ENCODE measurements at places on chromosomes 1 and 21.

- no peak for DNase-seq
Measured at GRCh38 chr1:93635614-93636543, 45.8 kb downstream of the BCAR3 start.

DNA sequence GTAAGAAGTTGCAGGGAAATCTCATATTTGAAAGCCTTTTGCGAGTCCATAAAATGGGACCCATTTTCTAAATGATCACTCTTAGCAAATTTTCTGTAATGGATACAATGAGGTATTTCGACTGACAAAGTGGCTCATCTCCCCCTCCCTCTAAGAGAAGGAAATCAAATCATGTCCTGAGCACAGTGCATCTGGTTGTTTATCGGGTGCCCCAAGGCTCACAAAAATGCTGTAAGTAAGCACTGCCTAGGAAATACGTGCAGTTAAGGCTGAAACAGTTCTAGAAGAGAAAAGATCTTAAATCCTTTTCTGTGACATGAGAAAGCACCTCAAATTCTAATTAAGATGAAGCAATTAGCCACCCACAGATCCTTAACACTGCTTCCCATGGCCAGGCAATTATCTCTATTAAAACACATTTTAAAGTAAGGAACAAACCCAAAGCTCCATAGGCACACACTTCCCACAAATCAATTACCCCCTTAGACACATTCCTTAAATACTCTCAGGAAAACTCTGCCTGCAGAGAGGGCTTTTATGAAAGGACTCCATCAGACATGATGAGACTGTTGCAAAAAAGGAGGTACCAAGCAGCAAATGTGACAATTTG, 216.3 kb downstream of the KCNH1 start:
- DNase-seq = no peak

GRCh38 chr1:168110896-168111545, 25.7 kb downstream of the GPR161 start:
- no peak for DNase-seq

DNA sequence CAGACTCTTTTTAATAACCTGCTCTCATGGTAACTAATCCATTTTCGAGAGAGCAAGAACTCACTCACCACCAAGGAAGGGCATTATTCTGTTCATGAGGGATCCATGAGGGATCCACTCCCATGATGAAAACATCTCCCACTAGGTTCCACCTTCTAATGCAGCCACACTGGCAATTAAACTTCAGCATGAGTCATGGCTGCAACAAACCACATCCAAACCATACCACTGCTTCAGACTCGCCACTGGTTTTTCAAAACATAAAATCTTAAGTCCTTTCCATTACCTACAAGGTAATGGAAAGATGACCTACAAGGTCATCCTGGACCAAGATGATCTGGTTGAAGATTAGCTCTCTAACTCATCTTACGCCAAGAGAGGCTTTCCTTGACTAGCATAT, 405.1 kb downstream of the VAV3 start:
- no peak for DNase-seq

- no peak for DNase-seq
Measured at GRCh38 chr1:154463512-154463990, 38.5 kb upstream of the TDRD10 start.

DNA sequence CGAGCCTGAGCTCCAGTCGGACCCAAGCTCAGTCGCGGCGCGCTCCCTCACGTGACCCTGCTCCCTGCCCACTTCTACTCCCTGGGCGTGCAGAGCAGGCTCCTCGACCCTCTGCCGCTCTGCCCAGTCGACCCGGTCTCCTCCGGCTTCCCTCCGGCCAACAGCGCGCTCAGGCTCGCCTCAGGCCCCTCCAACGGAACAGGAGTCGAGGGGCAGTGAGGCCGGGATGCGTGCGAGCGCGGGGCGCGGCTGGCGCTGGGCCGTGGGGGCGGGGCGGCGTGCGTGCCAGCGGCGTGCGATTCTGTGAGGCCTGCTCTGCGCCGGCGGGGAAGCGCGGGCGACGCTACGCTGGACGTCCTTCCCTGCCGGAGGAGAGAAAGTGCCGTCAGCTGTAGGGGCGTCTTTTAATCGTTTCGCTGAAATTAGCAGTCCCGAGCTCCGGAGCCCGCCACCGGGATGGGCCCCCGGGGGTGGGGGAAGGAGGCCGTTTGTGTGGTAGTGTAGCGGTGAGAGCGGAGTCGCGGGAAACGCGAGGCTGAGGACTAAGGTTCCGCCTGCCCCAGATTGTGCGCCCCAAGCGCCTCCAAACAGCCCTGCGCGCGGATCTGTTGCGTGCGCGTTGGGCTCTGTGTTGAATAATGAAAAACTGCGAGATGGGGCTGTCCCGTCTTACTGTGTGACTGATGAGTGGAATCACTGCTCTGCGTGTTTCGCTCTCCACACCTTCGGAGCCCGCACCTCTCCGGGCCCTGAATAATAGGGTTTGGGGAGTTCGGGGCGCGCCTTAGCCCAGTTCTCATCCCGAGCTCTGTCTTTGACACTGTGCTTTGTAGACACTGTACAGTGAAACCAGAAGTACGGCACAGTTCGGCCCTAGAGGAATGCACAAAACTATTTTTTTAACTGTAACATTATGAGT, at the start of gene ACBD6:
TSS of gene ACBD6 (minus strand) at position 217 of the 919 bp plus-strand sequence. CDS start 311 bp downstream, outside the sequence.
- peak; percentile 94 for DNase-seq

GRCh38 chr1:31201931-31202360, 37.7 kb downstream of the NKAIN1 start:
- no peak for DNase-seq

- DNase-seq = no peak
Measured at GRCh38 chr1:81907575-81907974, 106.8 kb downstream of the ADGRL2 start.

DNA sequence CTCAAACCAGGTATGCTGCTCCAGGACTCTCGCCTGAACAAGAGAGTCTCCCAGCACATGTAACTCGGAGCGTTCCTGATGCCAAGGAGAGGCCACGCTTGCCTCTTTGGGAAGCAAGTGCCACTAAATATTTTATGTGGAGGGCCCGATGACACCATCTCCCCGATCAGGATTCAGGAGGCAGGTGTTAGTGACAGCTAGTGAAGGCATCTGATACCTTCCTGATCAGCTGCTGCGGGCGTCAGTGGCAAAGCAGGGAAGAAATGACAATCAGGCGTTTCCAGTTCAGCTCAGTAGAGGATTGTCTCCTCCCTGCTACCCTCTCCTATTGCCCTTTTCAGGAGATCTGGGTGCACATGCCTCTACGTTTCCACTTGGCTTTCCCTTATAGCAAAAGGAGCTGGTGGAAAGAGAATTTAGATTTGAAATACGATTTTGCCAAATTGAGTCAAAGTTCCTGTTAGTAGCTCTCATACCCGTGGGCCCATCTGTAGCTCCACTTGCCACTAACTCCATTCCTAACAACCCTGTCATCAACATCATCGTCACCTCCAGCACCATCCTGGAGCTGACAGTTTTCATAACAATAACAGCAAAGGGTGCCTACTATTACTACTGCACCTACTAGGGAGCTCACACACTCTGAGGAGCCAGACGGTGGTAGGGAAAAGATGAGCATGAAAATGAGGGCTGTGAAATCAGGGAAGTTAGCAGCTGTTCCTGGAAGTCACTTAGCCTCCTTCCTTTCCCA, 21.6 kb downstream of the PLXNA2 start:
- DNase-seq = no peak

DNA sequence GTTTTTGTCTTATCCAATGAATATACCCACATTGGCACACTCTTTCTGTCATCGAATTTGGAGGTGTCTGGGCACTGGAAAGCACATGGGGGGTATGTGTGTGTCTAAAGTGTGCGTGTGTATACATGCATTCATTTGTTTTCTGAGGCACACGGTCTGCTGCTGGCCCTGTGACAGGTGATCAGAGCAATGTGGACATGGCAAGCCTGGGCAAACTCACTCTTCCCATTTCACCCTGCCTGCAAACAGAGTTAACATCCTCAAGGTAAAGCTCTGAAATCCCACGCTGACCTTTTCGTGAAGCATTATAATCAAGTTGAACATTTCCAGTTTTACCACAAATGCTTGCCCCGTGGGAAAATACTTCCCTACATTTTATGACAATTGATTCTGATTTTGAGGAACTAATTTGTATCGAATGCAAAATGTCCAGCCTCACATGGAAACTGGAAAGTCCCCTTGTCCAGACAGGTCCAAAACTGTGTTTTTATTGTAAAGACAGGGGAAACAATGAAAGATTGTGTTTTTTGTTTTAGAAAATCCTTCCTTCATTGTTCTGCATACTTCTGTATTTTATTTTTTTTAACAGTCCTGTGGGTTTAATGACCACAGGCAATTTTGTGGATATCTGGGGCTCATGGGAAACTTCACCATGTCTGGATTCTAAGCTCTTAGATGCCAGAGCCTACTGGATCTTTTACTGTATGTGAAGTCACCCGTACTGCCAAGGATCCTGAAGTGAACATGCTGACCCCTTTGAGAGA, 160.9 kb downstream of the PBX1 start:
- peak; percentile 25 for DNase-seq

- DNase-seq = no peak
Measured at GRCh38 chr21:16608209-16608830, 878.5 kb downstream of the USP25 start.

DNA sequence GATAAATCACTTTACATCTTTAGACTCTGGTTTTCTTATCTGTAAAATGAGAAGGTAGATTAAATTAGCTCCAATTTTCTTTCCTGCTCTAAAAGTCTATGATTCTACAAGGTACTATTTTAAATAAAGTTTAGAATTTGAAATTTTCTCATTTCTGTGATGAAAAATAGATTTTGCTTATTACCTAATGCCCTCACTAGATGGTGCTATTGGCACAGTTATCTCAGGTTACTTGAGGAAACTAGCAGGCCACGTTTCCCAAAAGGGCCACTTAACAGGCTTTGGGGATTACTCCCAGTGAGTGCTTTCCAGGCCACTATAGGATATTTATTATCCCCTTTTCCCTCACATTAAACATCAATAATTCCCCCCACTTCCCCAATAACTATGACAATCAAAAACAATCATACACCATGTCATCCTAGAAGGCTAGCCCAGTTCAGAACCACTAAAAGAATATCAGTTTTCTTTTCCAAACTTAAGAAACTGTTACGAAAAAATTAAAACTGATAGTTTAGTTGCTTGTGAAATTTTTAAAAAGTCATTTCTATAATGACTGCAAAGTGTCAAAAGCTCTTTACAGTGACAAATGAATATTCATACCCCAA, 30.6 kb downstream of the OMA1 start:
- DNase-seq = peak; percentile 92

GRCh38 chr1:165914136-165914798, 86.9 kb downstream of the UCK2 start:
- peak; percentile 89 for DNase-seq

DNA sequence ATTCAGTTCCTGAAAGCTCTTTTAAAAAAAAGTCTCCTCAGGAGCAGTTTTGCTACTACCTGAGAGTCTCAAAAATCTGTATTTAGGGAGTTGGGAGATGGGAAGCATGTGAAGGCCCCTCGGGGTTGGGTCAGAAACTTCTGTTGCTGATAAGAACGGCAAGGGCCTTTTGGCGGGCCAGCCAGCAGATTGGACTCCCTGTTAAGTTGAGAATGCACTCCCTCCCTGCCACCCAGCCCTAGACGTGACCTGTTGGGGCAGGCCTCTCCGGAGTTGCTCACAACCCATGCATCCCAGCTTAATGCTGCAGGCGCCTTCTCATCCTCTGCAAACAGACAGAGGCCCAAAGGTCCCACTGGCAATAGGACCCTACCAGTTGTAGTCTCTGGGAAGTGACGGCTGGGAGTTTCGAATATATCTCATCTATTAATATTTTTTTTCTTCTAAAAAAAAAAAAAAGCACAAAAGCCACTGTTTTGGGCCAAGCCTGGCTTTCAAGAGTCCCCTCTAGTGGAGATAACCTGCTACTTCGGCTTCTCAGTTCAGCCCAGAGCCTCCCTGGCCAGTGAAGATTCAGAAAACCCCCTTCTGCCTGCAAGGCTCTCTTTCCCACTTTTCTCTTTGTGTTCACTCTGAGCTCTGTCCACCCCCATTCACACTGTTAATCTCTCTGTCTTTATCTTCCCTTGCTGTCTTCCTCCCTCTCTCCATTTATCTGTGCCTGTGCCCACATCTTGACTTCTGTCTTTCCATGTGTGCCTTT, 5.3 kb downstream of the PLXNA2 start:
- peak; percentile 90 for DNase-seq

GRCh38 chr21:41680444-41681347, 86.2 kb downstream of the RIPK4 start:
- no peak for DNase-seq

DNA sequence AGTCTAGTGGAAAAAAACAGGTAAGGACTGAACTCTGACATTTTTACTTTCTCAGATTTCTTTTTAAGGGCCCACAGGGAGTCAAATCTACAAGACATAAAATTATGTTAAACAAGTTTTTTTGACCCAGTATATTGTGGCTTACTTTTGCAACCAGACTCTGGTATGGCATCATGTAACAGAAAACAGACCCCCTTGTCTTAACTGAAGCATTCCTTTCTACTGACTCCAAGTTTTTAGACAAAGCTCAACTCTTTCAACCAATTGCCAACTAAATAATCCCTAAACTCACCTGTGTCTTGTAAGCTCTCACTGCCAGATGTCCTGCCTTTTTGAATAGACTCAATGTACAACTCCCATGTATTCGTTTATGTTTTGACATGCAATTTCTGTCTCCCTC, 64.3 kb downstream of the FASLG start:
- DNase-seq = peak; percentile 61

DNA sequence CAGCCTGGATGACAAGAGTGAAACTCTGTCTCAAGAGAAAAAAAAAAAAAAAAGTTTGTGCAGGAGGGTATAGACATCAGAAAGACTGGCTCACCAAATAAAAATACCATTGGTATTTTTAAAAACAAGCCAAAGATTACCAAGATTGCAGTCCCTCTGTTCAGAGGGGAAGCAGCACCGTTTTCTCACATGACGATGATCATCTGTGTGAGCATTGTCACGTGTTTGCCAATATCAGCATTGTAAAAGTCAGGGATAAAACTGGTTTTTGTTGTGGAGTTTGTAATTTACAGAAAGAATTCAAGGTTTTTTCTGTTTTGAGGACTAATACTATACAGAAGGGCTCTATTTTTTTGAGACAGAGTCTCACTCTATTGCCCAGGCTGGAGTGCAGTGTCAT, 26.5 kb downstream of the ZNF362 start:
- no peak for DNase-seq

DNA sequence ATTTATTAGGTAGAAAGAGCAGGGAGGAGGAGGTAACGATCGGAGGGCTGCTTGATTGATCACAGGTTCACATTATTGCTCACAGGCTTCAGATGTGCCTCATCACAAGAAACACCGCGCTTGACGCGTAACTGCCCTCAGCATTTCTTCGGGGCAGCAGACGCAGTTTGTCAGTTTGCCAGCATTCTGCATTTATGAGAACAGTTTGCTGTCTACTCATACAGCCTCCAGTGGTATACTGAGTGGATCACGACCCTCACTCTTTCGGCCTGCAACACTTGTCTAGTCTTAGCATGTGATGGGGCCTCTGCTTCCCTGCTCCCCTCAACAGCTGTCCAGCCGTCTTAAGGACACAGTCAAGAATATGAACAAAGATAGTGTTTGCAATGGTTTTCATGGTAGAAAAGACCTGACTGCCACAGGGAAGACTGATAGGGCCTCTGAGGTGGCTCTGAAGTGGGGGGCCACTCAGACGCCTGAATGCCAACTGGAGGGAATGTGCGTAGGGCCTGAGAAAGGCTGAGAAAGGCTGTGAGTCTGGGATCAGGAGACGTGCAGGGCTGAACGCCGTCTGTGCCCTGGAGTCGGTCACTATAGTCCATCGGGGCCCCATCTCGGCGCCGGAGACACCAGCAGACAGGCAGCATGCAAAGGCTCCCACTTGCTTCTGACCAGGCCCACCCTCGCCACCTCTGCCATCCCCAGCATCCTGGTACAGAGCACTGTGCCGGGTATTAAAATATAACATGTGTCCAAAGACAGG, 45.0 kb downstream of the UBE2G2 start:
- no peak for DNase-seq

- peak; percentile 36 for DNase-seq
Measured at GRCh38 chr1:217333939-217334338, 297.0 kb downstream of the GPATCH2 start.

Data from adipocyte (in vitro differentiated cells).